ENCODE measurements at places on chromosomes 3 and 15.
A peak's percentile ranks its signal among the peaks of the same experiment; 100 is the strongest.

DNA sequence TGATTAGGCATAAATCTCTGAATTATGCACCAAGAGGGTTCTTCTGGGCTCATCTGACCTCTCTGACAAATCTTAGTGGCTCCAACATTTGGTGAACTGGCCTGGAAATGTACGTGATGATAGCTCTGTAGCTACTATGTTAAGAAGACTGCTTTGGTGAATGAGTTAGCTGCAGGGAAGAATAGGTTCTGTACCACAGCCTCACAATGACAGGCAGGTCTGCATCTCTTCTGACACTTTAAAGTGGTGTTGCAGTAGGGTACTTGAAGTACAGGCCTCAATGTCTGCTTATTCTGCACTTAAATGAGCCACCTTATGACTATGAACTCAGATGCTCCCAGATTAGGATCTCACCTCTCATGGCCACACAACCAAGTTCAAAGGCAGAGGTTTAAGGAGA, 7.0 kb downstream of the FGF7 start:
- no peak for DNase-seq

- DNase-seq, result no peak
Observed at GRCh38 chr15:92949604-92950249, 49.6 kb downstream of the CHD2 start.

DNA sequence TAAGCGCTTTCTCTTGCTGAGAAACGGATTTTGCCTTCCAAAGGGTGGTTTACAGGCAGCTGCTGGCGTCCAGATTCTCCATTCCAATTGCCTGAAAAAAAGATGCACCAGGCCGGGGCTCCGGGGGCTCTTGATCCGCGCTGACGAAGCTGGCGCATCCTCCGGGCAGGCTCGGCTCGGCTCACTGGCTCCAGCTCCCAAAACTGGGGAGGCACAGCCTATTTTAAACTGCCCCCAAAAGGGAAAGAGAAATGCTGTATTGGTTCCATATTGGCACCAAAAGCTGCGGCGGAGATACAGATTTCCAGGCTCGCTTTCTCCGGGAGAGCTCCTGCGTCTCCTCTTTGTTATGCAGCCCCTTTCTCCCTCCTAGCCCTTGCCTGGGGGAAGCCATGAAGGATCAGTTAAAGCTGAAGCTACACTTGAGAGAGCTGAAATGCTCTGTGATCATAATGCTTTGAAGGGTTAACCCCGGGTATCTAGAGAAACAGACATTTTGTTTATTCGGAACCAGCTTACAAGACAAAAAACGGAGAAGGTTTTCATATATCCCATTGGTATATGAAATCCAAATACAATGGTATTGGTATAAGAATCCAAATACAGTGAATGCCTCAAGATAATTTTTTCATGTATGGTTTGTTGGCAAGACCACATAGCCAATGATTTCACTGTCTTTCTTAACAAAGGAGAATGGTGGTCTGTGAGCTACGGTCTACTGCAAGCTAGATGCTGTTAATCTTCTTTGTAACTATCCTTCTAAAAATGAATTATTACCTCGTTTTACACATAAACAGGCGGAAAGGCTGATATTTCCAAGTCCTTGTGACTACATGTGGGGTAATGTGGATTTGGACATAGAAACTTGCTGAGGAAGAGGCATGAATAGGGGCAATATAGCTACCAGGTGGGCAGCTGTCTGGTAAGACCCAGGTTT, 693 bp downstream of the CD200 start:
- no peak for DNase-seq

DNA sequence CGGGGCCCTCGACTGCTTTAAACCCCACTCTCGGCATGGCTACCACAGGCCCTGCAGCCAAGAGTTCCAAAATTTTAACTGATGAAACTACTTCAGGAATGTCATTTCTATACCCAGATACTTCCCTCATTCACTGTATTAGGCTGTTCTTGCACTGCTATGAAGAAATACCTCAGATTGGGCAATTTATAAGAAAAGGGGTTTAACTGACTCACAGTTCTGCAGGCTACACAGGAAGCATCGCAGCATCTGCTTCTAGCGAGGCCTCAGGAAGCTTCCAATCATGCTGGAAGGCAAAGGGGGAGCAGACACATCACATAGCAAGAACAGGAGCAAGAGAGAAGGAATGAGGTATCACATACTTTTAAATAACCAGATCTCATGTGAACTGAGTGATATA, 21.6 kb upstream of the ALCAM start:
- DNase-seq, result no peak

GRCh38 chr3:12409684-12410596, 74.3 kb upstream of the TSEN2 start:
- no peak for DNase-seq

GRCh38 chr3:149163066-149163465, 33.6 kb downstream of the HPS3 start:
- DNase-seq, result no peak

GRCh38 chr3:181943285-181943684, 231.6 kb downstream of the SOX2 start:
- DNase-seq, result no peak

DNA sequence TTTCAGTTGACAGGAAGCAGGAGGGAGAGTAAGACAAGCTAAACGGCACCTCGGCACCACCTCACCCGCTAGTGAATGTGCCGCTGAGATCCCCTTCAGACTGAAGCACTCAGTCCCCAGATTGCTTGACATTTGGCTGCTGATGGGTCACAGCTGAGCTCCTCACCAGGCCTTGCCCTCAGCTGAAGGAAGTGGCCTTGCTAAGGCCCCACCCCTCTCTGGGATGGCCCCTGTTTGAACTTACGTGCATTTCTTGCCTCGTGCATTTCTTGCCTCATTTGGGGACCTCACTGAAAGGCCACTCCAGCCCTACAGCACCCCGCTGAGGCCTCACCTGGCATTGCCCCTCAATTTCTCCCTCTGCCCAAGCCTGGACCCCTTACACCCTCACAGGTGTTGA, 39.8 kb downstream of the EOGT start:
- DNase-seq, result no peak

GRCh38 chr3:49803465-49804140, 542 bp downstream of the INKA1 start:
- DNase-seq, result peak; percentile 61

GRCh38 chr3:111582120-111582474, 13.0 kb downstream of the ZBED2 start:
- DNase-seq, result no peak

DNA sequence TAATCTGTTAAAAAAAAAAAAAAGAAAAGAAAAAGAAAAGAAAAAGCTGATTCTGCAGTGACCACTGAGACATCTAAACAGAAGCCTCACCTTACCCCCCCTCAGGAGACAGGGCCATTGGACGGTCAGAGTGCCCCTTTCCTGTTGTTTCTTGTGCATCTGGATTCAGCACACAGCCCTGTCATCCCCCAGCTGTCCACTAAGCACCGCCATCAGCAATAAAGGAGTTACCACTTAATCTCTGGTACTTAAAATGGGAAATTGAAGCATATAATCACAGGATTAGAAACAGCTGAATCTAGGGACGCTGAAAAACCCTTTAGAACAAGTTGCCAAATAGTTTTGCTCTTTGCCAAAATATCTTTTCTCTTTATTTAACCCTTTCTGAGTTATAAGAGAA, 62.5 kb downstream of the TRIM69 start:
- DNase-seq, result peak; percentile 87

DNA sequence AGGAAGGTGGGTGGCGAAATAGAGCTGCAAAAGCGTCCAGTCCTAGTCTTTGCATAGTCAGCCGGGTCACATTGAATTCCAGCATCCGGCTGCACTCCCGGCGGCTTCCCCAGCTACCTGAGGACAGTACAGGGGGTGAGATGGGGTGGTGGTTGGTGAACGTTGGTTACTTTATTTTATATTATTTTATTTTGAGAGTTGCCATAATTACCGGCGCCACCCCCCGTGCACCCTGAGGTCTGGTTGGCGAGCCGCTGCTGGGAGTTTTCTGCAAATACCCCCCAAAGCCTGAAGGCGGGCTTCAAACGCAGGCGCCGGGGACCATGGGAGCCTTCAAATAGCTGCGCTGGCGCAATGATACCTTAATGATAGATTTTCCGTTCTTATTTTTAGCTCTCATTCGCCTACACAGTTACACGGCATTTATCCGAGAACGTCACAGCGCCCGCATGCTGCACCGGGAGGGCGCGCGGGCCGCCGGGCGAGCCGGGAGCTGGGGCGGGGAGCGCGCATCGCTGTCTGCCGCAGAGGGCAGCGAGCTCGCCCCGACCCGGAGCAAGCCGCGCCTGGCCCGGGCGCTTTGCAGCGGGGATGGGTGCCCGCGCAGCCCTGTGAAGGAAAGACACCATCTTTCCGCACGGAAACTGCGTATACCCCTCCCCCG, 756 bp upstream of the RASGRF1 start:
- no peak for DNase-seq

DNA sequence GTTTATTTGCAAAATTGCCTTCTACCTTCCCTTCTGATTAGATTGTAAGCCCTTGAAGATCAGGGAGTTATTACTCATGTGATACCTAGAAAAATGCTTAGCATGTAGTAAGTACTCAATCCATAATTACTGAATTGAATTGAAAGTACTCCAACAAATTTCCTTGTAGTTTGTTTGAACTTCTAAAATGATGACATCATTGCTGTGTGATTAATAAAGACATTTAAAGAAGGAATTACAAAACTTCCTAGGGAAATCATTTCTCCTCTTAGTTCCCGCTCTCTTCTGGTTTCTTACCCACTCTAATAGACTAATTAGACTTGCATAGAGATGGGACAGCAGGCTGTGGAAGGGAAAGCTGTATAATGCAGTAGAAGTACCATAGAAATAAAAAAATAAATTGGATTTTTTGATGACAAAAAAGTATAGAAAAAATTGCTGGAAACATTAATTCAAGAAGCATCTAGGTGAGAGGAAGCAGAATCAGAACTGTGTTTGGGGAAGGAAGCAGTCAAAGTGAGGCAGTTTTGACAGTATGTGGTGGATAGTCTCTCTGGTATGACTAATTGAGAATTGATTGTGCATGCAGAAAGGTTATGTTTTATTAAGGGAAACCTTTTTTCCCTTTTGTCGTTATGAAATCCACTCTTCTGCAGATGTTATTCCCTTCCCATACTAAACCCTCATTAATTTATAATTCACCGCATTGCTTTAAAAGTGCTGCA, 93.0 kb downstream of the ALCAM start:
- no peak for DNase-seq

DNA sequence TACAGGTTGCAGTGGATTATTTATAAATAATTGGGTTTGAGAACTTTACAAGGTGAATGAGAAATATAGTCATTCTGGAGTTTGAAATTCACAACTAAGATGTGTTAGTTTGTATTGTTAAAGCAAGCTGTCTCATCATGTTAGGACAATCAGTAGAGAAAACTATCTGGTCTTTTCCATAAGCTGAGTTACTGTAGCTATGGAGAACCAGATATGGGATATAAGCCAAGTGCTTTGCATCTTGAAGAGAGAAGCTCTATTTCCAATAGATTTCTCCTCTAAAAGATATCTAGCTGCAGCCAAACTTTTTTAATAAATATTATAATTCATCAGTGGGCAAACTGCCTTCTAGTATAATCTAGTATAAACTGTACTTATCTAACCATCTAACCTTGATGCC, 11.3 kb downstream of the P3H2 start:
- DNase-seq, result no peak

GRCh38 chr3:98147179-98147578, at the start of gene OR5H14:
Gene OR5H14 (plus strand): TSS chr3:98147479. CDS start chr3:98149386, 1,907 bp downstream.
- no peak for DNase-seq

GRCh38 chr3:156180077-156180476, 59.7 kb downstream of the KCNAB1 start:
- DNase-seq, result peak; percentile 39

DNA sequence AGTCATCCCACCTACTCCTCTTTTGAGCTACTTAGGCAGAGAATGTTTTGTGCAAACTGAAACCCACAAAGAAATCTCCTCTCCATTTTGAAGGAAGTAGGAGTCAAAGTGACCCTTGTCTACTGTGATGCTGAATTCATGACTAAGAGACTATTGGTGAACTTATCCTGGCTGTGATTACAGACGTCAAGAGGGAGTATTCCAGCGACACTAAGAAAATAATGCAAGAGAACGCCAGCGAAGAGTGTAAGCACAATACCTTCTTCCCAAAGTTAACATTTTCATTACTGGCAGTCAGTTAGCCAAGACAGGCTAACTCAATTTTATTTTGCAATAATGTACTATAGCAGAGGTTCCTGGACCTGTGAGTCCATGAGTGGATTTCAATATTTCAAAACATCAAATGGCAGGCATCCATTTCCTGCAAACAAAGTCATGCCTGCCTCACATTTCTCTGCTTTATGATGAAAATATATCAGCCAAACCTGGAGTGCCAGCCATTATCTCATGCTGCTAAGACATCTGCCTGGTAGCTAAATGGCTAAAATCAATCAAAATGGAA, 59.0 kb downstream of the CTNNB1 start:
- no peak for DNase-seq

DNA sequence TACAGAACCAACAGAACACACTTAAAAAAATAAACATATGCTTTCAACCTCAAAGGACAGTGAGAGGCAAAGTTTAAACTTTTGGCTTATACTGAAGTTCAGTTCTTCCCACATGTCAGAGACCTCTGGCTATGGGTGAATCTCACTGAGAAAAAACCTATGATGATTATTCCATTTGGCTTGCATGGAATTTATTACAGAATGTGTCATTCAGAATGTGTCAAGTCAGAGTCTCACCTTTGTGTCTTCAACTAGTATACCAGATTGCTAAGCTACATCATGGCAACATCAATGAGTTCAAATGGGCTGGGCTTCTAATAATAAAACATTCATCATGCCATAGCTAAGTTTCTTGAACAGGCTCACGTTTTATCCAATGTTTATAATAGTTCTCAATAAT, 987.0 kb downstream of the NTRK3 start:
- DNase-seq, result no peak

DNA sequence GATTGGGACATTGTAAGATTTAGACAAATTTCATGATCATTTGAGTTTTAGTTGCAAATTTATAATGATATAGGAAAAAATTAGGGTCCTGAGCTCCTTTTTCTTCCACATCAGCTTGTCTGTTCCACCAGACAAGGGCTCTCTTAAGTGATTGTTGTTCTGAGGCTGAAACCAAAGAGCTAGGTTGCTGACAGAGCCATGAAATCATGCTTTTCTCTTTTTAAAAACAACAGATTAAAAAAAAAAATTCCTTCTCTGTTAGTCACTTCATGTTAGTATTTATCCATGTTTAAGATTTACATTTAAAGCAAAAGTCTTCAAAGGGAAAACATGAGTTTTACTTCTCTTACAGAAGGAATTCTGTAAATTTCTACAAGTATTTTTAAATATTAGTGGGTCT, 56.8 kb downstream of the ATP2C1 start:
- no peak for DNase-seq

GRCh38 chr3:59654123-59654479, 604.3 kb upstream of the CFAP20DC start:
- no peak for DNase-seq

GRCh38 chr15:92492551-92493115, 99.0 kb downstream of the ST8SIA2 start:
- peak; percentile 58 for DNase-seq

GRCh38 chr3:140131895-140132294, 196.9 kb downstream of the CLSTN2 start:
- no peak for DNase-seq

DNA sequence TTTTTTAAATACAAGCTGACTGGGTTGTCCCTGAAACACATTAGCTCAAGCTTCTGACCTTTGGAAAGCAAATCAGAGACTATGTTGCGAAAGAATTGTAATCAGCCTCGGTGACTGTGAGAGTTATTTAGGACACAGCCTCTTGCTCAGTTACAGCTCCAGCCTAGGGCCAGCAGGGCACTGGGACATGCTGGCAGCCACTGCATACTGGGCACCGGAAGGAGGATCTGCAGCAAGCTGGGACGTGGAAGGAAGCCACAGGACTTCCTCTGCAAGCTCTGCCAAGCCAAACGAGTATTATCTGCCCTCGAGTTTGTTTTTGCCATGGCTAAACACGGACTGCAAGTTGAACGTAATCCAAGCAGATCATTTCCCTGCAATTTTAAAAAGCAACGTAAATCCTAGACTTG, 24.4 kb upstream of the COPG1 start:
- no peak for DNase-seq

All from NCI-H524 treated with DMSO at 0.1 percent for 48 hours (cell line).